NCI-H460 (cell line): ENCODE measurements at places on chromosomes 16 and 17.

- DNase-seq: no peak
These were observed 1.3 kb downstream of the GSPT1 start for GRCh38 chr16:11914210-11915113.

GRCh38 chr17:73646409-73647300 is 2.4 kb upstream of the SDK2 start:
- DNase-seq: no peak

DNA sequence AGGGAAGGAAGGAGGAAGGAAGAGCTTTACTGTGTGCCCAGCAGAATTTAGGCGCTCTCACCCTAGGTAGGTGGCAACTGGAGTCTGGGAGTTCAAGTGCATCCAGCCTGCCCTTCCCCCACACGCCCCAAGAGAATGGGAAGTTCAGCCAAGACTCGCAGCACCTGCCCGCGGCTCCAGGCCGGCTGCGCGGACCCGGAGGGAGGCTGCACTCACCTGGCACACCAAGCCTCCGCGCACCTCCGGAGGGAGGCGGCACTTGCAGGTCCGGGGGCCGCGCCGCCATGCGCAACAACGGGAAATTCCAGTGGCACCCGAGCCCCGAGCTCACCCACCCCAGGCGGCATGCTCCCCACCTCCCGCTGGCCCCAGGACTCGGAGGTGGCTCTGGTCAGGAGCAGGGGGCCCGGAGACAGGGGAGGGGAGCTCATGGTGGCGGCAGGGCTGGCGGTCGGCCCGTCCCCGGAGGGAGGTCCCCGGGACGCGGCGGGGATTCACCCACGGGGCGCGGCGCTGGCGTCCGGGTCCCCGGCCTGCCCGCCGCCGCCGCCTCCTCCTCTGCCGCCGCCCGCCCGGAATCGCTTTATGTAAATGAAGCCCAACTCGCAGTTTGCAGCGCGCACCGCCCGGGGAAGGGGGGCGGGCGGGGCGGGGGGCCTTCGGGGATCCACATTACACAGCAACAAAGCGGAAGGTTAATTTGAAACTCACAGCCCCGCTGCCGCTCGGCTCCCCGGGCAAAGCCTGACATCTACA is at the start of gene ZFHX3:
Gene ZFHX3 (minus strand): TSS at position 593 of the 756 bp plus-strand sequence. CDS start 87,983 bp downstream, outside the sequence.
- no peak for DNase-seq

DNA sequence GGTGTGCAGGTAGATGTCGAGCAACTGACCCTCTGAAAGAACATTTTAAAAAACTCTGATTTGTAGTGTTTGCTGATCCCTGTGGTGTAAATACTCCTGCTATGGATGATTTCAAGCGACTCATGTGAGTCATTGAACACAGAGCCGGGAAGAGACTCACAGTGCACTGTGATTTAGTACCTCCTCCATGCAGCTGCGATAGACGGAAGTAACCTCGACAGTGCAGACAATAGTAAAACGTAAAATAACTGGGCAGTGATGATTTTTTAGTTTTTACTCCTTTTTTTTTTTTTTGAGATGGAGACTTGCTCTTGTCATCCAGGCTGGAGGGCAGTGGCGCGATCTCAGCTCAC is 8.7 kb downstream of the TBX21 start:
- DNase-seq: no peak

DNA sequence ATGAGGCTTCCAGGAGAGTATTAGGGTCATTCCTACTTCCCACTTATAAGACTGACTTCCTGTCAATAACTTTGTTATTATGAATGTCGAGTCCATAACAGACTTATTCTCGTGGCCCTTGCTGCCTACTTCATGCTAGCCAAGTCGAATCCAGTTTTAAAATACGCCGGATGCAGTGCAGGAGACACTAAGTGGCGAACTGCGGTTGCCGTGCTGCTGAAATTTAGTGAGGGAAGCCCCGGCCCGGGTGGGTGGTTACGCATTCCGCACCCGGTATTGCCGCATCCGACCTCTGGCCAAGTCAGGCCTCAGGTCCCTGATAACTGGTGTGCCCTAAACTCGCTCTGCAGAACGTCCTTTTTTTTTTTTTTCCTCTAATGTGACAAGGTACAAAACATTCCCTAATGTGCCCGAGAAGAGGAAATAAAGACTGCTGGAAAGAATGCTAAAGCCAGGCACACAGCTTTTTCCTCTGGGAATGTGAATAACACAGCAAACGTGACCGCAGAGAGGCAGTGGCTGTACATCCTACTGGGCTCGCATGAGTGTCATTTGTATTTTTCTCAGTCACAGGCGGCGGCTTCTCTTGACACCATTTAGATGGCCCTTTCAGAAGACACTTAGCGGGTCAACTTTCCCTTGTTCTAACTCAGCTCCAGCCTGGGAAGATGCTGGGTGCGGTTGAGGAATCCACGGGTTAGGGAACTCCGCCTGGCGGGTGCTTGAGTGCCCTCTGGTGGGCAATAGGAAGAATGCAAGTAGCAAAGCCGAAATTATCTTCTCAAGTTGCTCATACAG is 7.1 kb upstream of the AKTIP start:
- DNase-seq: peak; percentile 63

- no peak for DNase-seq
These were observed 736.4 kb upstream of the GOT2 start for GRCh38 chr16:59470556-59470955.

DNA sequence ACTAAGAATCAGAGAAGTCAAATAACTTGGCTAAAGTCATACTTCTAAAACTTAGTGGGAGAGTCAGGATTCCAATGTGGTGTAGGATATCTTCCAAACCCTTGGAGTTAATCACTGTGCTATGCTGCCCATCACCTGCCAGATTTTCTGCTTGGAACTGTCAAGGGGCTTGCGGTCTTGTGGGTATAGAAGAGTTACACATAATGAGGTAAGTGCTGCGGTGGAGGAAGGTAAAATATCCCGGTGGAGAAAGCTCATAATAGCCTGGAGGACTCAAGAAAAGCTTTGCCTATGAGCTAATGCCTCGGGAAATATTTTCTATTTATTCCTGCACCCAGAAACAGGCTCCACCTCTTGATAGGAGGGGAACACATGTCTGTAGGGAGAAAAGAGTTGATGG is 195.6 kb downstream of the UTP18 start:
- DNase-seq: no peak

DNA sequence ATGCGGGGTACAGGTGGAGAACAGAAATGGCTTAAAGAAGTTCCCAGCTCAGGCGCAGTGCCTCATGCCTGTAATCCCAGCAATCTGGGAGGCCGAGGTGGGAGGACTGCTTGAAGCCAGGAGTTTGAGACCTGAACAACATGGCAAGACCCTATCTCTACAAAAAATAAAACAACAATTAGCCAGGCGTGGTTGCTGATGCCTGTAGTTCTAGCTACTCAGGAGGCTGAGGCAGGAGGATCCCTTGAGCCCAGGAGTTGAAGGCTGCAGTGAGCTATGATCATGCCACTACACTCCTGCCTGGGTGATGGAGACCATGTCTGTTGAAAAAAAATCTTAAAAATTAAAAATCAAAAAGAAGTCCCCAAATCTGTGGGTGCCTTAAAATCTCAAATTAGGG is 228.3 kb upstream of the WSB1 start:
- DNase-seq: no peak

DNA sequence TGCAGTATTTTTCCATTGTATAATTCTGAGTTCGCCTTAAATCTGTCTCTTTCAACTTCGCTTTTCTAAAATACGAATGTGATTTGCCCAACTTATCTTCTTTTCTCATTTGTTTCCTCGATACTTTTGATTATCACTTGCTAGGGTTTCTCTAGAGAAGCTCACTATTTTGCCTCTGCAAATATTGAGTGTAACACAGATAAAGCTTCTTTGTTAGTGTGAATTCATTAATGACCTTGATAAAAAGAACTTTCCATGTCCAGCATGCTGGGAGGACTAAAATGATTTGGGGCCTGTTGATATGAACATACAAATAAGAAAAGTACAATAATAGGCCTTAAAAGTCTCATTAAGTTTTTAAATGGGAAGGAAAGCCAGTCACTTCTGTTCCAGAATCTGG is 303.3 kb downstream of the MAP2K6 start:
- no peak for DNase-seq

DNA sequence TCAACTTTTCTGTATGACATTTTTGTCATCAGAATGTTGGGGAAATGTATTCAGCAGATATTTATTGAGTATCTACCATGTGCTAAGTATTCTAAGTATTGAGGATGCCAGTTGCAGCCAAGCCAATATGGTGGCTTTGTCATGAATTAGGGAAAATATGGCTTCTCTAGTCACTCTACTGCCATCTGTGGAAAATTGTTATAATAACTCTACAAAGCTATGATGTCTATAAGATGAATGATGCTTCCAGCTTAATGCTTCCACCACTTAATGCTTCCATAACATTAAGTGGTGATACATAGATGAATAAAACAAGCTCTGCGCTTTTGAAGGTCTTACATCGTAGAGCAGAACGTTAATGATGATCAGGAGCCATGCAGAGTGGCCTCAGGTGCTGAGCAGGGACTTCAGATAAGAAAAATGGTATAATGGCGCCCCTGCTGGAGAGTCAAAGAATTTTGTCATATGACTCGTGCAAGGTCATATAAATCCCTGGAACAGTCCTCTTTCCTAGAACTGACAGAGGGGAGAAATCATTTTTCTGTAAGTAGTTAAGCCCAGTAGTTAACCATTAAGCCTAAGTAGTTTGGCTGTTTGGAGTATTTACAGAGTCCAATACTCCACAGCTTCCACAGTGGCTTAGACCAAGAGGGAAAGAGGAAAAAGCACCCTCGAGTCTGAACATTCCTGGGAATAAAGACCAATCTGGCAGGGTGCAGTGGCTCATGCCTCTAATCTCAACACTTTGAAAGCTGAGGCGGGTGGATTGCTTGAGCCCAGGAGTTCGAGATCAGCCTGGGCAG is 2.7 kb upstream of the TMIGD1 start:
- DNase-seq: peak; percentile 64

DNA sequence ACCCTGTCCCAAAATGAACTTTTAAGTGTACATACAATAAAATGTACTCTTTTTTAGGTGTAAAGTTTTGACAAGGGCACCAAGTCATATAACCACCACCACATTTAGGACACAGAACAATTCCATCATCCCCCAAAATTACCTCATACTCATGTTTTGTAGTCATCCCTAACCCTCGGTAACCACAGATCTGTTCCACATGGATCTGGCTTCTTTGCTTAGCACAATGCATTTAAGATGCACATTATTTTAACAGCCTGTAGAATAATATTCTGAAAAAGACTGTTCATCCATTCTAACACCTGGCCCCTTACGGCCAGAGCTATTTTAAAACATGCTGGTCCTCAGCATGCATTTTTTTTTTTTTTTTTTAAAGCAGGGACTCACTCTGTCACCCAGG is 25.2 kb upstream of the CFAP20 start:
- no peak for DNase-seq

GRCh38 chr17:47739150-47739549 is 6.1 kb downstream of the TBX21 start:
- no peak for DNase-seq

DNA sequence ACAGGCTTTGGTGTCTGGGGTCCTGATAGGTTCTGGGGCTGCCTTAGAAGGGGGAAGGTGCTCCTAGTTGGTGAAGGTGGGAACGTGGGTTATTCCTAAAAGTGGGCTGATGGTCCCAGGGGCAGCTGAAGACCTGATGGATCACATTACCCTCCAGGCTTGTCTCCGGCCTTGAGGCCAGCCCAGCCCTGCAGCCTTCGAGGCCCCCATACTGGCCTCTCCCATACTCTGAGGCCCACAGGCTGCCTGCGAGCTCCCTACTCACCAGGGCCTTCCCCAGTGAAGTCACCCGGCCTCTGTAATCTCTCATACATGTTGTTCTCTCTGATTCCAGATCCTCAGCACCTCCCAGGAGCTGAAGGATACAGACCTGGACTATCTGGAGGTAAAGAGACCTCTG is 2.7 kb downstream of the RNF112 start:
- DNase-seq: no peak

DNA sequence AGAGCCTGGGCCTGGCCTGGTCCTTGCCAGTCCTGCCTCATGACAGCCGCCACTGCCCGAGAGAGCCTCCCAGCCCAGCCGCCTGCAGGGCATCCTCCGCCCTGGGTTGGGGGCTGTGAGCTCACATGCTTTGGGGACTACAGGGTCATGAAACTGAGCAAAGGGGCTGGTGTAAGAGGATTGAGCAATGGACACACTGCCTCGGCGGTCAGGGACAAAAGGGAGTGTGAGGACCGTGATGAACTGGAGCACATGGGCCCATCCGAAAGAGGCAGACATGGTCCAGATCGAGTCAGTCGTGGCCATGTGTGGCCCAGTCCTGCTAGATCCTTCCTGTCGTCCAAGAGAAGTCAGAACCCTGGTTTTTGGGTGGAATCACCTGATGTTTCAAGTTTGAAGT is 52.3 kb downstream of the GSG1L start:
- DNase-seq: no peak

DNA sequence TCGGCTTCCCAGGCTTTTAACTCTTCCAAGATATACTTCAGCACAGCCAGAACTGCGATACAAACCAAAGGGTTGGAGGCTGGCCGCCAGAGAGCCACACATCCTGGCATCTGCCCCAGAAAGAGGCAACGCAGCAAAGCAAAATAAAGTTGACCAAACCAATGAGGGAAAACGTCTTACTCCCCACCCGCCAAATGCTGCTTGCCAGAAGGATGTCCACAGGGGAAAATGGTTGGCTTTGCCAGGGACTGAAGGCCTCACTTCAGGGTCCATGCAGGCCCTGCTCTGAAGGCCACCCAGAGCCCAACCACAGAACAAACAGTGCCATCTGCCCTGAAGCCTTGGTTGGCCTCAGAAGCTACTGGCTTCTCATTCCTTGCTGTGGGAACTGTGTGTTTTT is 15.0 kb downstream of the CACNG1 start:
- no peak for DNase-seq

DNA sequence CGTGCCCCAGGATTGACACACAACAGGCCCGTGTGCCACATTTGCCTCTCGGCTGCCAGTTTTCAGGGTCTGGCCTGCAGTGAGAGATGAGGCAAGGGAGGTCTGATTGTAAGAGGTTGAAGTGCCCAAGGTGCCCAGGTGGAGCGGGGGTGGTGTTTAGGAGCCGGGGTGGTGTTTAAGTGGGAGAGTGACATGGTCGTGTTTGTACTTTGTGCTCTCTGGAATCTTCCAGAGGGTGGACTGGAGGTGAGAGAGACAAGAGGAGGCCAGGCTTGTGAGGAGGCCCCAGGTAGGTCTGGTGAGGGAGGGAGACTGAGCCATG is 10.5 kb downstream of the SLC5A10 start:
- DNase-seq: no peak

DNA sequence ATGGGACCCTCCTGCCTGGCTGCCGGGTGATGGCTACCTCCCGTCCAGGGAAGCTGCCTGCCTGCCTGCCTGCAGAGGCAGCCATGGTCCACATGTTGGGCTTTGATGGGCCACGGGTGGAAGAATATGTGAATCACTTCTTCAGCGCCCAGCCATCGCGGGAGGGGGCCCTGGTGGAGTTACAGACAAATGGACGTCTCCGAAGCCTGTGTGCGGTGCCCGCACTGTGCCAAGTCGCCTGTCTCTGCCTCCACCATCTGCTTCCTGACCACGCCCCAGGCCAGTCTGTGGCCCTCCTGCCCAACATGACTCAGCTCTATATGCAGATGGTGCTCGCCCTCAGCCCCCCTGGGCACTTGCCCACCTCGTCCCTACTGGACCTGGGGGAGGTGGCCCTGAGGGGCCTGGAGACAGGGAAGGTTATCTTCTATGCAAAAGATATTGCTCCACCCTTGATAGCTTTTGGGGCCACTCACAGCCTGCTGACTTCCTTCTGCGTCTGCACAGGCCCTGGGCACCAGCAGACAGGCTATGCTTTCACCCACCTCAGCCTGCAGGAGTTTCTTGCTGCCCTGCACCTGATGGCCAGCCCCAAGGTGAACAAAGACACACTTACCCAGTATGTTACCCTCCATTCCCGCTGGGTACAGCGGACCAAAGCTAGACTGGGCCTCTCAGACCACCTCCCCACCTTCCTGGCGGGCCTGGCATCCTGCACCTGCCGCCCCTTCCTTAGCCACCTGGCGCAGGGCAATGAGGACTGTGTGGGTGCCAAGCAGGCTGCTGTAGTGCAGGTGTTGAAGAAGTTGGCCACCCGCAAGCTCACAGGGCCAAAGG is 36.8 kb downstream of the NLRC5 start:
- no peak for DNase-seq
